ENCODE measurements at places on chromosomes 1 and 21. TPM values are rescaled to one million over a fixed set of nuclear protein-coding genes. Genes with fewer than 3 reads are reported as not detected.

DNA sequence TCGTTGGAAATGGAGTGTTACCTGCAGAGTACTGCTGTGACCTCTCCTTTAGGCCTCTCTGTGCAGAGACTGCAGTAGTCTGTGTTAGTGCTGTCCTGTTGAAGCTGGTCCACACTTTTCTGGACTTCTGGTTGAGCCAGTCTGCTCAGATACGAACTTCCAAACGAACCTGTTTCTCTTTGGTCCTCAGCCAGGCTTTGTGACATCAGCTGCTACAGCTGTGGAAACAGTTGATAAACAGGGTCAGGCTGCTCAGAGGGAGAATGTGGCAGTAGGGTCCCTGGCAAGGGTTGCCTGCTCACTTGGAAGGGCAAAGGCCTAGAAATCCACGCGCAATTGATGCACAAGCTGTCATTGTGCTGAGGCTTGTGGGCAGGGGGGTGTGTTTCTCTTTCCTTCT lies 98.8 kb downstream of the NOS1AP start:
- DNase-seq = peak; percentile 22

- no peak for DNase-seq
Observed at GRCh38 chr1:92211166-92211565, 6.5 kb upstream of the C1orf146 start.

Gene BECN2
- total RNA-seq = not detected

GRCh38 chr1:218556016-218556415 lies 210.9 kb downstream of the TGFB2 start:
- DNase-seq = no peak

- no peak for DNase-seq
Observed at GRCh38 chr1:55854911-55855310, 639.7 kb upstream of the USP24 start.

GRCh38 chr1:14677292-14677971 lies 78.9 kb downstream of the KAZN start:
- no peak for DNase-seq

- DNase-seq = no peak
Observed at GRCh38 chr1:220966041-220966440, 86.8 kb downstream of the HLX start.

Gene C4BPB
- total RNA-seq = not detected

Gene PSMB4
- 236 TPM for total RNA-seq

DNA sequence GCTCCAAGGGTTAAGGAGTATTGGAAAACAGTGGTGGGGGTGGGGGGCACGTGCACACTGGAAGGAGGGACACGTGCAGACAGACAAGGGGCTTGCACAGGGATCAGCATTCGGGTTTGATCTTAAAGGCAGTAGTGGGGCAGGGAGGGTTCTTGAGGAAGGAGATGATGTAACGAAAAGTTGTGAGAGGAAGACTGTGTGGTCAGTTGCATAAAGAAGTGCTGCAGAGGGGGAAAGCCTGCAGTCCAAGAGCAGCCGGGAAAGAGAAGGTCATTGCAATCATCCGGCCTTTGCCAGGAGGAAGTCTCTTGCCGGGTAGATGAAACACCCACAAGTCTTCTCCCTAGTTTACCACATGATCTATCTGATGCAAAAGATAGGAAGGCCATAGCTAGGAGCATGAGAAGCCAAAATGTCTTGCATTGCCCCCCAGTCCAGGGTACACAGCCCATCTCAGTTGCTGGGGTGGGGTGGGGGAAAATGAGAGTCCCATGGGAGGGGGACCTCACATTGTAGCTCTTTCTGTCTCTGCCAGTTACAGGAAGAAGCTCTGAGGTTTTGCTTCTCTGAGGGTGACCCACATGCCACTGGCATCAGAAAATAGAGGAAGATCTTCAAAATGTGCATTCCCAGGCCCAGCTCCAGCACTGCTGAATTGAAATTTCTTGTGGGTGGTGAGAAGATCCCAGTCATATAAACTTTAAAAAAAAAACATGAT lies 202.5 kb upstream of the RAB4A start:
- no peak for DNase-seq

DNA sequence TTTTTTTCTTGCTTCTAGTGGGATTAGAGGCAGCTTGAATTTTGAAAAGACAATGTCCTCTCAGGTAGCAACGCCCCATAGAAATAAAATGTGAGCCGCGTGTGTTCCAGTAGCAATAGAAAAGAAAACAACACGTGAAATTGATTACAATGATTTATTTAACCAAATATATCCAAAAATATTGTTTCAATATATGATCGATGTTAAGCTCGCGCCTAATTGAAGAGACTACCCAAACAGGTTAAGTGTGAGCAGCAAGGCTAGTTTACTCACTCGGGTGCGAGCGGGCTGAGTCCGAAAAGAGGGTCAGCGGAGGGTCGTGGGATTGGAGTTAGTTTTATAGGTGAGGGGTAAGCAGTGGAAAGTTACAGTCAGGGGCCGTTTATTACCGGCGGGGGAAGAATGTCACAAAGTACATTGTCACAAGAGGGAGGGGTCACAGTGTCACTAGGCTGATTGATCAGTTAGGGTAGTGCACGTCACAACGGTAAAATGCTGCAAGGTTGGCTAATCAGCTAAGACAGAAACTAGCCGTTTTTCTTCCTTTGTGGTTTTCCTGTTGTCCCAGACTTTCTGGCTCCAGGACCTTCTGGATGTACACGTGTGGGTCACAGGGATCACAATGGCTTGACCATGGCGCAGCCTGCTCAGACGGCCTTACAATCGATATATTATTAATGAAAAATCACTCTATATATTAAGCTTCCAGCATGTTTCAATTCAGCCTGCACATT lies 697 bp upstream of the ZNF670 start:
- no peak for DNase-seq

- no peak for DNase-seq
Observed at GRCh38 chr1:74412244-74412643, 100.2 kb downstream of the LRRC53 start.

Gene ITLN2
- not detected for total RNA-seq

GRCh38 chr1:4678066-4678717 lies 23.8 kb downstream of the AJAP1 start:
- no peak for DNase-seq

- DNase-seq = no peak
Observed at GRCh38 chr1:168917796-168918195, 188.7 kb upstream of the ATP1B1 start.

Gene SH2D1B
- total RNA-seq = not detected

DNA sequence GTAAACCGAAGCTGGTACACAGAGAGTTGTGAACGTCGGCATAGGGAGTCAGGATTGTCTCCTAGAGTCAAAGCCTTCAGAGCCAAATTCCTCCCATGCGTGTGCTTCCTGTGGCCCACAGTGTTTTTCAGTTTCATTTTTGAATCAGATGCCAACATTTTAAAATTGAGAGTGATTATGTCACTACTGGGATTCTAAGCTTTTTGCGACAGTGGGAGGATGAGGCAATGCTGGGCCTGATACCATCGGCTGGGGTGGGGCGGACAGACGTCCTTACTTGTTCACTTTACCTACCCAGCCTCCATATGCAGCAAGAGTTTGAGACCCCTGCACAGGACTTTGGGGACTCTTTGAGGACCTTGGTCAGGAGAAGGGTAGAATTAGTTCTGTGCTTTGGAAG lies 1.3 kb upstream of the KLHDC7A start:
- no peak for DNase-seq

GRCh38 chr1:208834381-208835096 lies 590.4 kb upstream of the PLXNA2 start:
- DNase-seq = no peak

DNA sequence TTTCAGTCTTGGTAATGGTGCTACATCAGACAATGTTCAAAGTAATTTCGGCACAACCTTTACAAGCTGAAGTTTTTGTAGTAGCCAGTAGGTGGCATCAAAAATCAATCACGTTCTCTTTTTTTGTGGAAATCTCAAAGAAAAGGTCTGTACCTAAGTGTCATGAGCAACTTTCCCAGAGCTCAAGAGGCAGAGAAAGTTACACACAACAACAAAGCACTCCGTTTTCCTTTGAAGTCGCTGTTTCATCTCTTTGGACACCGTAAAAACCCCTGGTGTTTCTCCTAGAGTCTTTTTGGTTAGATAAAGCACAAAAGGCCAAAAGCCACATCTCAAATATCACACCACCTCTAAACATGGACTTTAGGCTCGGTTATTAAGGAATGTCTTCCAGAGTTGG lies 131.6 kb downstream of the LHX8 start:
- no peak for DNase-seq

- no peak for DNase-seq
Observed at GRCh38 chr1:108179018-108179417, 21.1 kb downstream of the SLC25A24 start.

Gene PALMD
- total RNA-seq = 74.3 TPM

- DNase-seq = no peak
Observed at GRCh38 chr1:59156051-59156450, 140.8 kb upstream of the FGGY start.

- DNase-seq = no peak
Observed at GRCh38 chr1:32894019-32894600, 7.1 kb downstream of the TMEM54 start.

- peak; percentile 46 for DNase-seq
Observed at GRCh38 chr1:201545851-201546492, 7.0 kb downstream of the NAV1 start.

- peak; percentile 95 for DNase-seq
Observed at GRCh38 chr1:29122682-29123052, 1.0 kb downstream of the TMEM200B start.

- DNase-seq = no peak
Observed at GRCh38 chr1:84936116-84936810, 43.3 kb upstream of the LPAR3 start.

GRCh38 chr1:50705699-50706098 lies 254.4 kb downstream of the FAF1 start:
- DNase-seq = no peak

DNA sequence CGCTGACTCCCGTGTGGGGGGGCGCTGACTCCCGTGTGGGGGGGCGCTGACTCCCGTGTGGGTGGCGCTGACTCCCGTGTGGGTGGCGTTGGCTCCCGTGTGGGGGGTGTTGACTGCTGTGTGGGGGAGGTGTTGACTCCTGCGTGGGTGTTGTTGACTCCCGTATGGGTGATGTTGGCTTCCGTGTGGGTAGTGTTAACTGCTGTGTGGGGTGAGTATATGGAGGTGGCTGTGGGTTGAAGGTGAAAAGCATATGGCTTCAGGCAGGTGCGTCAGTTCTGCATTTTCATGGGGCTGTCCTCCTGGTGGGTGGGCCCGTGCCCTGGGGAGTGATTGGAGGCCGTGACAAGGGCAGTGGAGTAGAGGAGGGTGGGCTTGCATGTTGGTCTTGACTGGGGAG lies 7.9 kb downstream of the PLCH2 start:
- no peak for DNase-seq

Gene MROH9
- total RNA-seq = not detected

Gene ACTL8
- total RNA-seq = not detected

Gene SPATA17
- total RNA-seq = not detected

DNA sequence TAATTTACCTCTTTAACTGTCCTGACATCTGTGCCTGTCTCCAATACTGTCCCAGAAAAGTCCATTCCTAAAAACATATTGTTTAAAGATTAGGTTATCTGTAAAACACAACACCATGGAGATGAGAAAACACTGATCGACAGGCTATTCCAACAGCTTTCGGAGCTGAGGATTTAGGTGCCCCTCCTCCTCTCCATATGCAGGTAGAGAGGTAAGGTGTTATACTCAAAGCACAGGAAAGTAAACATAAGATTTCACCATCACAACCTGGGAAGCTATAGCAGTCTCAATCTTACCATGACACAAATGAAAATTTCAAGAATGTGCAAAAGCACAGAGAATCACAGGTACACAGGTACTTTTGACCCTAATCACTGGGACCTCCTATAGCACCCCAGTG lies 60.9 kb upstream of the RASAL2 start:
- DNase-seq = no peak

Measured in lower leg skin (tissue), 4 donors.